ENCODE measurements at places on chromosomes 7 and 10.

DNA sequence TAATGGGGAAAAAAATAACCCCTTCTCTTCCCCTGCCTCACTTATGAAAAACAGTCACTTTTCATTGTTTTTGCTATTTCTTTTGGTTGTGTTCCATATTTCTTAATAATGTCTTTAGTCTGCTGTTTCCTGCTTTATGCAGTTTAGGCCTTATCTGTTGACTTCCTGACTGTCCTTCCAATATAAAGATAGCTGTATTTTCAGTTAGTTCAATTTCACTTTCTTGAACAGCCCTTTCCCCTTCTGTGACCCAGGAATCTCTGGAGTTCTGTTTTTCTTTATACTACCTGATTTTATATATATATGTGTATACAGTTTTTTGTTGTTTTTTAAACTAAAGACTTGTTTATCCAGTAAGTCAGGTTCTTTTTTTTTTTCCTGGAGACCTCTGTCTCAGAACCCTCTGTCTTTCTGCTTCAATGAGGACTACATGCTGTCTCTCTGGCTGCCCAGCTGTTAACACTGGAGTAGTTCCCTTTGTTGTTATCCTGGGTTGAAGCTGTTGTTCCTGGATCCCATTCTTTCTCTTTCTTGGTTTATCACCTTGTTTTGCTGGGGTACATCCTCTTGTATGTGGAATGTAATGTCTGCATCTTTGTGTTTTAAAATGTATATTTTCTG is 87.2 kb downstream of the GSDME start:
- no peak for DNase-seq

GRCh38 chr7:139702313-139702731 is 75.5 kb downstream of the HIPK2 start:
- no peak for DNase-seq

GRCh38 chr7:22561321-22561811 is 61.4 kb upstream of the STEAP1B start:
- DNase-seq = peak; percentile 78

DNA sequence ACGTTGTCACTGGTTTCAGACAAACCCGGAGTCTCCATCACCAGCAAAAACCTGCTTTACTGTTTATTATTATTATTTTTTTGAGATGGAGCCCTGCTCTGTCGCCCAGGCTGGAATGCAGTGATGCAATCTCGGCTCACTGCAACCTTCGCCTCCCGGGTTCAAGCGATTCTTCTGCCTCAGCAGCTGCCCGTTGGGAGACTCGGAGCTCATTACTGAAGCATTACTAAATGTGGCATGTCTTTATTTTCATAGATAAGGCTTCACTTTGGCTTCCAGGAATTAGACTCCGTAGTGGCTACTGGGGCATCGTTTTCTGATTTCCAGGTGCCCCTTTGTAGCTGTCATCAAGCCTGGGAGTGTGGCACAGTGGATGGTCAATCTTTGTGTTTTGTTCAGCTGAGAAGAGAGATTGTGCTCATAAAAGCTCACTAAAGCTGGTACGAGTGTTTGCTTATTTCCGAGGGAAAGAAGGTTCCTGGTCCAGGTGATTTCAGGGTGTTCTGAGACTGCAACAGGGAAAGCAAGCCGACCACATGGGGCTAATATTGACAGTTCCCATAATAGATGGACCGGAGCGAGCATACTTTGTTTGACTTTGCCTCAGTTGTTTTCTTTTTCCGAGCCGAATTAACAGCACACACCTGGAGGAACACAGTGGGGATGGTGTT is 163.1 kb downstream of the CAMK1D start:
- no peak for DNase-seq

- no peak for DNase-seq
Observed at GRCh38 chr10:62960416-62960815, 144.2 kb upstream of the EGR2 start.

DNA sequence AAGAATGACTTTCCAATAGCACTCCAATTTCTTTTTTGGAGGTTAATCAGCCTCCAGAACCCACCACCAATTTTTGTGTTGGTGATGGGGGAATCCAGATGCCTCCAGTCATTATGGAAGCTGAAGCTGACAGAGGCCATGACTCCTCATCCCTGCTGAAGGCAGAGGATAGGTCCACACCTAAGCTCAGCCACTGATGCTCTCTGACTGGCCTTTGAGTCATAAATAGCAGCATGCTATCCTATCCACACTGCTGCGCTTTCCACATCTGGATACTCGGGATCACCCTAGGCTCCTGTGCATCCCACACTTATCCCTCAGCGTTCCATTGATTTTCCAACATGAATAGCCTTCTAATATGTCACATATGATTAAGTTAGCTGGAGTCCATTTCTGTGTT is 124.2 kb downstream of the TES start:
- DNase-seq = no peak

- DNase-seq = no peak
Observed at GRCh38 chr10:124572751-124573150, 111.1 kb downstream of the LHPP start.

DNA sequence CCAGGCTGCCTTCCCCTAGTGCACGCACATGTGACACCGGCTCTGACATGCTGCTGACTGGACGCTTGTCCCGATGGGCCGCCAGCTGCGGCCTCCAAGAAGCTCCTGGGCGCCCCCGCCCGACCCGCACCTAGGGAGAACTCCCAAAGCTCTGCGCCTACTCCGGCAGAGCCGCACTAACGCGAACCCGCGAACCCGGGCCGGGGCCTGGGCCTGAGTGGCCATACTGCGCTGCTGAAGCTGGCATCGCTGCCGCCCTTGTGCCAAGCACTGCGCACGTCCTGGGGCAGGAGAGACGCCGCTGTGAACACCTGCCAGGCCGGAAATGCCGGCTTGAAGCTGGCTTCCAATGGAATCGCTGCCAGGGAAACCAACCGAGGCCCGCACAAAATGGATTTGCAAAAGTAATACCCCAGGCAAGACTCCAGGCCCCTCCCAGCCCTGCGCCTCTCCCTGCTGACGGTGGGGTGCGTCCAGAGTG is 85.1 kb downstream of the WASHC2A start:
- no peak for DNase-seq

- no peak for DNase-seq
Observed at GRCh38 chr7:116259156-116259870, 49.0 kb downstream of the TES start.

DNA sequence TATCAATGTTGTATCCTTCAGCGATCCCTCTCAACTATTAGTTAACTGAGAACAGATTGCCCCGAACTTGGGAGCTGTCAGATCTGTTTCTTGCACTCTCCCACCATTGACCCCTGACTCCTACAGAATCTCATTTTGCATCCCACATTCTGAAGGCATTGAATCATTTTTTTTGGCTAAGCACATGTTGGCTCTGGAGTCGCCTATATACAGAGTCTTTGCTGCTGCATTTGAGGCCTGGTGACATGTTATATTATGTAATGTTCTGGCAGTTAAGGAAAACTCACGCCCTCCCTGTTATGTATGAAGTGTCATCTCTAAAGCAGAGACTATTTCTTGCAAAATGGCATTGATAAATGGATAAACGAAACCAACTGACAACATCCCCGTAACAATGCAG is 159.2 kb upstream of the ITGB1 start:
- DNase-seq = no peak

DNA sequence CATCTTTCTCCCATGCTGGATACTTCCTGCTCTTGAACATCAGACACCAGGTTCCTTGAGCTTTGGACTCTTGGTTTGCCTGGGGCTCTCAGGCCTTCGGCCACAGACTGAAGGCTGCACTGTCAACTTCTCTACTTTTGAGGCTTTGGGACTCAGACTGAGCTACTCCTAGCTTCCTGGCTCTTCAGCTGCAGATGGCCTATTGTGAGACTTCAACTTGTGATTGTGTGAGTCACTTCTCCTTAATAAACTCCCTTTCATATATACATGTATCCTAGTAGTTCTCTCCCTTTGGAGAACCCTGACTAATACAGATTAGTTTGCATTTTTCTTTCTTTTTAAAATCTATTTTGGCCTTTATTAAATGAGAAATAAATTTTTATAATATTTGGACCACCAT is 276.2 kb upstream of the SEMA3C start:
- no peak for DNase-seq

DNA sequence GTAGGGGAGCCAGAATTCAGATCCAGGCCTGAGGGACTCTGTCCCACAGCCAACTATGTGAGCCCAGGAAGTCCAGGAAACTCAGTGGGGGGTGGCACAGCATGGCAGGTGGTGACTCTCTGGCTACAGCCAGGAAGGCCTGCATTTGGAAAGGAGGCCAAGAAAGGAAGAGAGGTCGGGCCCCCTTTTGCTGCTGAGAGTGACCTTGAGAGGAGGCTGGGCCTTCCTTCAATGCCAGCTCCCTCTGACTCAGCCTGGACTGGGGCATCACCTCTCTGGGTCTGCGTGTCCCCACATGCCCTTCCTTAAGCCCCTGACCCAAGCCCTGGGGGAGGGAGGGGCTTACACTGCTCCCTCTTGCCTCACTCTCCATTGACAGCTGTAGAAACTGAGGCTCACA is 6.4 kb upstream of the MYL10 start:
- DNase-seq = no peak

DNA sequence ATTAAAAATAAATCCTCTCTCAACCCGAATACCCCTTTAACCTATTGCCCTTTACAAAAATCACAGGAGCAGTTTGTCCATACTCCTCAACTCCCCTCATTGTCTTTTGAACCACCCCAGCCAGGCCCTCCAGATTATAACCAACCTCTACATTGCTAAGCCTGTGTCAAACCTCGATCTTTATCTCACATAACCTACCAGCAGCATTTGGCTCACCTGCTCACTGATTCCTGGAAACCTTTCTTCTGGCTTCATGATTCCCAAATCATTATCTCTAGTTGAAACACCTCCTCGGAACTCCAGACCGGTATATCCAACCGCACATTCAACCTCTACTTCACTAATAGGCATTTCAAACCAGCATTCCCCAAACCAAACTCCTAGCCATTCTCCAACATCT is 11.8 kb downstream of the SEC61G start:
- no peak for DNase-seq

DNA sequence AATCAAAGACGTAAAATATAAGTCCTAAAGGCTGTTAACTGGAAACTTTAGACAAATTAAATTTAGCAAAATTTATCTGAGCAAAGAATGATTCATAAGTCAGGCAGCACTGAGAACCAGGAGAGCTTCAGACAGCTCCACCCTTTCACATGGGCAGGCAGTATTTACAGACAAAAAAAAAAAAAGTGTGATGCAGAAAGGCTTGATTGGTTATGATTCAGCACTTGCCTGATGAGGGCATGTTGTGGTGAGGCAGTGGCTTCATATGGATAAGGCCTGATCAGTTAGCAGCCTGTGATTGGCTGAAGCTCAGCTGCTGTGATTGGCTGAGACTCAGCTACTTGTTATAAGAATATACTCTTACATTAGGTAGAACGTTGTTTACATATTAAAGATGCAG is 495.4 kb upstream of the POM121L12 start:
- DNase-seq = no peak

GRCh38 chr7:730501-731439 is 3.7 kb upstream of the PRKAR1B start:
- no peak for DNase-seq

GRCh38 chr10:51319173-51319435 is 244.8 kb downstream of the PRKG1 start:
- DNase-seq = no peak

GRCh38 chr7:127107601-127108007 is 145.1 kb downstream of the GRM8 start:
- DNase-seq = peak; percentile 22

DNA sequence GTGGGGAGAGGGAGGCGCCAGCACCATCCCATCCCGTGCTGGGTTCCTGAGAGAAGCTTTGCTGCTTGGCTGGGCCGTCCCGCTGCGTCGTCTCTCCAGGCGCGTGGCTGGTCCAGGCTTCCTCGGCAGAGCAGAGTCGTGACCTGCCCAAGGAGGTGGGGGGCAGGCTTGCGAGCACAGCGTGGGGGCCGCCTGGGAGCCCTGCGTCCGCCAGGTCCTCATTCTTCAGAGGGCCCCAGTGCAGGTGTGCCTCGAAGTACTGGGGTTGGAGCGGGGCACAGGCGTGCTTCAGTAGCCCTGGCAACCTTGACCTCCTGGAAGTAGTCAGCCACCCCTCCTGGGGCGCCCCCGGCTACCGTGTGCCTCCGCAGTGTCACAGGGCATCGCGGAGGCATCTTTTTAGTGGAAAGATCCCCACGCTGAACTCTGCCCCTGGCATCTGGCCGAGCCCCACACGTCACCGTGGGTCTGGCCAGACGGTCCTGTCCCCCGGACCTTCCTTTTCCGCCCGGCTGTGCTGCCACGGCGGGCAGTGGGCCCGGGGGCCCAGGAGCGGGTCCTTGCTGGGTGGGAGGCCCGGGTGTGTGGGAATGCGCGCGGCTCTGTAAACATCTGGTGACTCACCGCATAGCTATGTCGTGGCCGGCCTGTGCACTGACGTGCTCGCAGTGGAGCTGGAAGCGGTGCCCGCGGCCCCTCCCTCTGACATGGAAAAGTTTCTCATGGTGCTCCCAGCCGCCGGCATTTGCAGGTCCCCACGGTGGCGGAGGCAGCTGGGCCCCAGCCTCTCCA is 6.4 kb downstream of the MAFK start:
- no peak for DNase-seq

- no peak for DNase-seq
Observed at GRCh38 chr10:31929261-31930022, 811 bp upstream of the ARHGAP12 start.

- DNase-seq = peak; percentile 28
Observed at GRCh38 chr7:98240961-98241673, 10.9 kb downstream of the TECPR1 start.

GRCh38 chr7:104553074-104553473 is 224.7 kb downstream of the LHFPL3 start:
- DNase-seq = no peak

- no peak for DNase-seq
Observed at GRCh38 chr10:75866300-75866625, 434.8 kb downstream of the LRMDA start.

DNA sequence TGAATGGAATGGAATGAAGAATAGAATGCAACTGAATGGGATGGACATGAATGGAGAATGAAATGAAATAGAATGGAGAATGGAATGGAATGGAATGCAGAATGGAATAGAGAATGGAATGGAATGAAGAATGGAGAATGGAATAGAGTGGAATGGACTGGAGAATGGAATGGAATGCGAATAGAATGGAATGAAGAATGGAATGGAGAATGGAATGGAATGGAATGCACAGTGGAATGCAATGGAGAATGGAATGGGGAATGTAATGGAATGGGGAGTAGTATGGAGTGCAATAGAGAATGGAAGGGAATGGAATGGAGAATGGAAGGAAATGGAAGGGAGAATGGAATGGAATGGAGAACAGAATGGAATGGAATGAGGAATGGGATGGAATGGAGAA is 93.4 kb downstream of the NSUN6 start:
- DNase-seq = no peak
